ENCODE measurements at places on chromosomes 5 and 9. TPM values are rescaled to one million over a fixed set of nuclear protein-coding genes. Genes with fewer than 3 reads are reported as not detected.

The PCDHGA5 gene
- total RNA-seq, result under 0.01 TPM

The SLC6A19 gene
- not detected for total RNA-seq

The DEPDC1B gene
- 17.9 TPM for total RNA-seq

DNA sequence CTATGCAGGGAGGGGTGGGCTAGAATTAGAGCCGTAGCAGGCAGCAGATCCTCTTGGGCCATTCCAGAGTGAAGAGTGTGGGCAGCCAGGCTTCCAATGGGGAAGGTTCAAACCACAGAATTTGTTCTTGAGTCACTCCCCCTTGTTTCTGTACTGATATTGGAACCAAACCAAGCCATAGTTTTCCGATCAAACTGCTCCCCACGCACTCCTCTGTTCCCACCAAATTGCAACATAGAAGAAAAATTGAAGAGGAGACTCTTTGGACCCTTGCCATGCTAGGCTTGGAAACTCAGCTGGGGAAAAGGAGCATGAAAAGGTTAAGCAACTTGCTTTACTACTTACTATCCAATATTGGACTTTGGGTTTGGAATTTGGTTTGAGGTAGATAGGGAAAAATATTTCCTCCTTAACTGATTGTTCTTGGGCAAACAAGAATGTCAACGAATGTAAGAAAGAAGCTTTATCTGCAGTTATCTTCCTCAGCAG, 165.8 kb upstream of the NR3C1 start:
- peak; percentile 91 for DNase-seq

The PRLR gene
- 0.35 TPM for total RNA-seq

DNA sequence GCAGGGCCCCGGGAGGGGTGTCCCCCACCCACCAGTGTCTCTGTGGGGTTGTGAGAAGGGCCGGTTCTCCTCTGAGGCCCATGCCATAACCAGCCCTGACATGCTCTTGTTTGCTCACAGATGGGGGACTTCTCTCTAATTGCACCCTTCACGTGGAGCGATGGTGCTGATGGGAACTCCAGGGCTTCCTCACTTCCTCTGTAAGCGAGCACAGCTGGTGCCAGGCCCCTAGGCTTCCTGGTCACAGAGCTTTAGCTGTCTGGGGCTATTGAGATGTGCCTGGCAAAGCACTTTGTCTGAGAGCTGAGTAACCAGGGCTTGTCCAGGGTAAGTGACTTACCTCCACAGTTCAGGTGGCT, 36.4 kb downstream of the PHF2 start:
- no peak for DNase-seq

Measured in renal cortical epithelial cell (primary cell).